LHCN-M2 (cell line): ENCODE measurements at places on chromosomes 5 and 9. TPM values are rescaled to one million over a fixed set of nuclear protein-coding genes. Genes with fewer than 3 reads are reported as not detected.

Gene RANBP3L
- 0.83 and 2.1 TPM in 2 replicates for total RNA-seq

Gene GRAMD2B
- total RNA-seq: 16.3 and 23.1 TPM in 2 replicates

Gene BTNL3
- total RNA-seq: not detected in 2 replicates

GRCh38 chr5:11482011-11482410 is 422.2 kb downstream of the CTNND2 start:
- no peak for DNase-seq

DNA sequence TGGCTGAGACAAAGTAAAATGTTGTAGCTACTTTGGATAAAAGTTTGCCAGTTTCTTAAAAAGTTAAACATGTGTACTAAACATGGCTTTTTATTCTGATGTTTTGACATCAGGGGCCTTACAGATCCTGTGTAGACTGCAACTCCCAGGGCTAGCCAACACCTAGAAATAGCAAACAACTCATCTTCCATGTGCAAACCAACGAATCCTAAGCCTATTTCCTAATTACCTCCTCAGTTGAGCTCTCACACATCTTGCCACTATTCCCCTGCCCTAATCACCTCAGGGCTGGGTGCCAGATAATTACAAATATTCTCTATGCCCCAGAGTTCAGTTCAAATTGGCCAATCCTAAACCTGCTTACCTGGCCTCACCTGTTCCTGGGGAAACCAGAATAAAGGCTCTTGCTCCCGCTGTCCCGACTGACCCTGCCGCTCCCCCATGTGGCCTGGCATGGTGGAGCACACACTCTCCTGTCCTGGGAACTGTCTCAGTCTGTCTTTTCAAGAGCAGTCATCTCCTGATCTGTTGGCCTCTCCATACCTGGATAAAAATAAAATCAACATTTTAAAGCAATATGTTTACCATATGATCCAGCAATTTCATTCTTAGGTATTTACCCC is 37.1 kb upstream of the FAM169A start:
- DNase-seq: no peak

DNA sequence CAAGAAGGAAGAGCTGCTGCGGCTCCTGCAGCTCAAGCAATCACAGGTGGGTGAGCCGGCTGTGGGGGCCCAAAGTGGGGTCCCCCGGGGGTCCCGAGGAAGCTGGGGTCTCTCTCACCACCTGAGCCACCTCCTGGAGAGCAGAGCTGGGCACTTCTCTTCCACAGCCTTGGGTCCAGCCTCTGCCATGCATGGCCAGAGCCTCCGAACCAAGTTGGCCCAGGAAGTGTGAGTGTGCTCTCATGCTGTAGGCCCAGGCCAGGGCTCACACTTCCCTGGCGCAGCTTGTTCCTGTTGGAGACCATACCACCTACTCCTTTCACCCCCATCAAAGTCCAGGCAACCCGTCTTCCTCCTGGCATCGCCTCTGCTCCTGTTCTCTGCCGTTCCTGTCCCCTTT is 19.7 kb downstream of the HMCN2 start:
- no peak for DNase-seq
